A549 treated with GW870086 at 1 μM for 4 hours (cell line): ENCODE measurements at places on chromosomes 2 and 18. TPM values are rescaled to one million over a fixed set of nuclear protein-coding genes. Genes with fewer than 3 reads are reported as not detected.

The ALPI gene
- total RNA-seq, result 0.06 to 0.15 TPM in 2 of 5 replicates, not detected in the others

The ADRA2B gene
- 0.03 to 0.13 TPM (median 0.08 TPM) in 5 replicates for total RNA-seq

The SCTR gene
- total RNA-seq, result not detected in 5 replicates

The DNAJC5G gene
- total RNA-seq, result not detected in 5 replicates

The APCDD1 gene
- total RNA-seq, result not detected in 5 replicates

The KCNE4 gene
- total RNA-seq, result 0.24 to 0.69 TPM (median 0.57 TPM) in 5 replicates

The PLEKHM3 gene
- total RNA-seq, result 1.6 to 2.8 TPM (median 2.6 TPM) in 5 replicates

The TACR1 gene
- total RNA-seq, result 0.06 to 0.23 TPM (median 0.07 TPM) in 3 of 5 replicates, not detected in the others

The PCGF1 gene
- total RNA-seq, result 29.9 to 37.9 TPM (median 34.5 TPM) in 5 replicates

The PPP4R3B gene
- total RNA-seq, result 25.3 to 34.4 TPM (median 31.0 TPM) in 5 replicates

The RGPD4 gene
- total RNA-seq, result 0.03 to 0.09 TPM (median 0.06 TPM) in 4 of 5 replicates, not detected in the other

The ADAM23 gene
- 5.5 to 9.9 TPM (median 9.5 TPM) in 5 replicates for total RNA-seq

The SIX3 gene
- 0.39 to 0.73 TPM (median 0.71 TPM) in 5 replicates for total RNA-seq

The RGPD3 gene
- 0.07 to 0.14 TPM (median 0.13 TPM) in 5 replicates for total RNA-seq

The CIDEA gene
- total RNA-seq, result not detected in 5 replicates

The IL36RN gene
- total RNA-seq, result 0.05 to 0.08 TPM (median 0.05 TPM) in 3 of 5 replicates, not detected in the others

The DSG3 gene
- 0.03 TPM in 2 of 5 replicates, not detected in the others for total RNA-seq

The FAM237A gene
- total RNA-seq, result not detected in 5 replicates

The PAX8 gene
- total RNA-seq, result 0.65 to 1.3 TPM (median 0.95 TPM) in 5 replicates

The STK11IP gene
- total RNA-seq, result 14.2 to 17.9 TPM (median 17.6 TPM) in 5 replicates

The PTH2R gene
- not detected in 5 replicates for total RNA-seq

The PRKAG3 gene
- not detected in 5 replicates for total RNA-seq

The SLC40A1 gene
- total RNA-seq, result 1.7 to 2.2 TPM (median 2.0 TPM) in 5 replicates

The CCDC150 gene
- total RNA-seq, result 4.8 to 5.5 TPM (median 5.0 TPM) in 5 replicates

The FER1L5 gene
- not detected in 5 replicates for total RNA-seq

The SERPINB8 gene
- 7.8 to 12.2 TPM (median 8.8 TPM) in 5 replicates for total RNA-seq

The SERPINE2 gene
- 157 to 182 TPM (median 167 TPM) in 5 replicates for total RNA-seq

The IL36A gene
- total RNA-seq, result not detected in 5 replicates

The KIF5C gene
- 0.30 to 0.39 TPM (median 0.32 TPM) in 5 replicates for total RNA-seq

The ORC4 gene
- 27.6 to 36.2 TPM (median 33.8 TPM) in 5 replicates for total RNA-seq

The KLF11 gene
- total RNA-seq, result 2.6 to 4.6 TPM (median 3.8 TPM) in 5 replicates

The STPG4 gene
- not detected in 5 replicates for total RNA-seq

The NPPC gene
- total RNA-seq, result 0.35 to 0.64 TPM (median 0.43 TPM) in 4 of 5 replicates, not detected in the other

The SERPINB5 gene
- total RNA-seq, result 0.07 to 0.13 TPM (median 0.10 TPM) in 4 of 5 replicates, not detected in the other

The ICOS gene
- not detected in 5 replicates for total RNA-seq

The KCNG2 gene
- not detected in 5 replicates for total RNA-seq

The POTEJ gene
- not detected in 5 replicates for total RNA-seq

The CROCC2 gene
- not detected in 5 replicates for total RNA-seq

The TLX2 gene
- total RNA-seq, result 0.19 to 0.36 TPM (median 0.28 TPM) in 5 replicates

The SLC14A1 gene
- not detected in 5 replicates for total RNA-seq

The HTR2B gene
- total RNA-seq, result 0.06 TPM in 1 of 5 replicates, not detected in the others
